ENCODE measurements at places on chromosomes 12 and 14. TPM values are rescaled to one million over a fixed set of nuclear protein-coding genes. Genes with fewer than 3 reads are reported as not detected.

Gene STAB2
- total RNA-seq = not detected

Gene DAO
- not detected for total RNA-seq

Gene OR4K5
- total RNA-seq = not detected

Gene CD69
- total RNA-seq = not detected

Gene TRPV4
- 0.06 TPM for total RNA-seq

Gene SMCO2
- total RNA-seq = 0.17 TPM

Gene IL26
- not detected for total RNA-seq

Gene CCDC184
- total RNA-seq = 3.2 TPM

Gene FGF6
- not detected for total RNA-seq

Gene SALL2
- 1.0 TPM for total RNA-seq

Gene CCDC60
- total RNA-seq = not detected

Gene HOXC6
- total RNA-seq = 3.4 TPM

Gene ZFC3H1
- total RNA-seq = 16.7 TPM

Gene SIRT4
- 0.71 TPM for total RNA-seq

Gene BMP4
- total RNA-seq = 1.6 TPM

Gene GARIN6
- not detected for total RNA-seq

Gene ARHGEF25
- 5.1 TPM for total RNA-seq

Gene AICDA
- total RNA-seq = 0.07 TPM

Gene SYCP3
- not detected for total RNA-seq

Gene PLEKHG3
- 32.7 TPM for total RNA-seq
